ENCODE measurements at places on chromosomes 7 and 10. TPM values are rescaled to one million over a fixed set of nuclear protein-coding genes. Genes with fewer than 3 reads are reported as not detected.

ERVW-1 gene
- polyA plus RNA-seq, result 0.08 TPM

PKD2L1 gene
- 0.33 TPM for polyA plus RNA-seq

BMPER gene
- 0.61 TPM for polyA plus RNA-seq

BPGM gene
- 9.7 TPM for polyA plus RNA-seq

NKX2-3 gene
- not detected for polyA plus RNA-seq

DNAAF5 gene
- 95.9 TPM for polyA plus RNA-seq

GRIFIN gene
- not detected for polyA plus RNA-seq

All from H1 (cell line).